ENCODE measurements at places on chromosomes 2 and 18. TPM values are rescaled to one million over a fixed set of nuclear protein-coding genes. Genes with fewer than 3 reads are reported as not detected.
A peak's percentile ranks its signal among the peaks of the same experiment; 100 is the strongest.

The CNRIP1 gene
- 40.6 TPM for total RNA-seq

The CUL3 gene
- 37.4 TPM for total RNA-seq

The FSIP2 gene
- 0.59 TPM for total RNA-seq

The NEURL3 gene
- total RNA-seq, result not detected

The MZT2A gene
- total RNA-seq, result 91.7 TPM

The TDRD15 gene
- under 0.01 TPM for total RNA-seq

The NEB gene
- total RNA-seq, result 0.26 TPM

The AQP12A gene
- total RNA-seq, result not detected

The CYP1B1 gene
- total RNA-seq, result 118 TPM

The REG3A gene
- not detected for total RNA-seq

The IL18R1 gene
- total RNA-seq, result 10.4 TPM

The OTX1 gene
- total RNA-seq, result not detected

The ATP6V1C2 gene
- total RNA-seq, result not detected

The RBM44 gene
- 2.5 TPM for total RNA-seq

The EFEMP1 gene
- total RNA-seq, result 205 TPM

The TCF23 gene
- 19.4 TPM for total RNA-seq

The ADAM23 gene
- total RNA-seq, result 1.2 TPM

The DYNAP gene
- not detected for total RNA-seq

DNA sequence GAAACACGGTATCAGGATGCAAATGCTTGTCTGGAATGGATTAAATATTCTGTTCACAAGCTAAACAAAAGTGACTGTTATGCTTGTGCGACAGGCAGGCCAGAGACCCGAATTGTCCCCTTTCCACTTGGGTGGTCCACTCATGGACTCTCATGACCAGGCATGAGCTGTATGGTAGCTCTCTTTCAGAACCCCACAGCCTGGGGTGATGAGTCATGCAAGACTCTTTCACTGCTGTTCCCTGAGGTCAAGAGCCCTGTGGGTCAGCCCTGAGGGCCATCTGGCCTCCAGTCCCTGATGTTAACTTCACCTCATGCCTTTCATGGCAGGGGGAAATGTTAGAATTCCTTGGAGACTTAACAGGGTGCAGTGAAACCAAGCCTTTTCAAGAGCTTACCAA, 13.7 kb upstream of the SAP130 start:
- no peak for DNase-seq

DNA sequence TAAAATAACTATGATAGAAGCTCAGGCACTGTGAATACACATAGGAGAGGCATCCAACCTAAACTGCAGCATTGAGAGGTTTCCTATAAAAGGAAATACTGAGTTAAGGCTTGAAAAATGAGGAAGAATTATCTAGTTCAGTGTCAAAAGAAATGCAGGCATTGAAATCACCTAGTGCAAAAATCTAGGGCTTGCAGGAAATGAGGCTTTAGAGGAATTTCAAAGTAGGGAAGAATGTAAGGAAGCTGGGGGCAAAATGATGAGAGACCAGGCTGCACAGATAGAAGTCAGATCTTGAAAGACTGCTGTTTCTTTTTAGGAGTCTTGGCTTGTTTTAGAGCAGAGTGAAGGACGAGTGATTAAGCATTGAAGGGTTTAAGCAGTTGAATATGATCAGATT, 28.1 kb upstream of the SCYGR2 start:
- no peak for DNase-seq

DNA sequence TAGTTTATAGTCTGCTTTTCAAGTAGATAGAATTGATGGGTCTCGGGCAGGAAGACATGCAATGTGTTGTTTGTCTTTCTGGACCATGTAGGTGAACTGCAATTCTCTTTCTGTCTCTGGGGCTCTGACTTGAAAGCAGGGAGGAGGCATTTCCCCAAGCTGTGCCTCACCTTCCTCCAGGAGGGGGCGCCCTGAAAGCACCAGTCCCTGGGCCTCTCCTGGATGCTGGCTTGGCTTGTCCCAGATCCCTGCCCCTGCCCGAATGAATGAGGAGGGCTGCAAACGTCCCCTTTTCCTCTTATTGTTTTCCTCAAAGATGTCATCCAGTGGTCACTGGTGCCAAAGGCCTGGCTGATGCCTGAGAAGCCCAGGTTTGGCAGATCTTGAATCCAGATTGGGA, 270.6 kb downstream of the CELF4 start:
- no peak for DNase-seq

DNA sequence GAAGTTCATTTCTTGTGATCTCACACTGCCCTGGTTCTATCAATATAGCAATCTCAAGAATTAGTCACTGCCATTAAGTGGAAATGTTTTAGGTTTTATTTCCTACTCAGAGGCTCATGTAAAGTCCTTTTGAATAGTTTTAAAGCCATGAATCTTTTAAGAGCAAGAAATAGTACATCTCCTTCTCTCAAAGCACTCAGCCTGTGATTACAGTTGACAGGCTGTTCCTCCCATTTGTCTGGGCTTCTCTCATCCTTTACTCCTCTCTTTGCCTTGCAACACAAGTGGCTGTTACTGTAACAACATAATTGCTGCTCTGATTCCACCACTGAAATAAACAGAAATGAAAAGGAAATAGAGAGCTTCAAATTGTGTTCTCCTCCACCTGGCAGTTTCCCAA, 18.4 kb downstream of the GRP start:
- DNase-seq, result no peak

DNA sequence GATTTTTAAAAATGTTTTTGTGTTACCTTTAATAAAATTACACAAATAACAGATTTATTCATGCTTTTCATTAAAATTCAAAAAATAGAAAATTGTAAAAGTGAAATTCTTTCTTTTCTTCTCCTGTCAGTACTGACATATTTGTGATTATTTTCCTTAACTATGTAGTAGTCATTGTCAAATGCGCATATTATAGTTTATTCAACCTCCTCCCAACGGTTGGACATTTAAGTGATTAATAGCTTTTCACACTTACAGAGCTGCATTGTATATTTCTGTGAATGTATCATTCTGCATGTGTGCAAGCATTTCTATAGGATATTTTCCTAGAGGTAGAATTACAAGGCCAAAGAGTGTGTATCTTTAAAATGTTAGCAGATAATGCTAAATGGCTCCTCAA, 259.2 kb downstream of the SH3BP4 start:
- no peak for DNase-seq

GRCh38 chr18:77676910-77677309, 427.3 kb downstream of the GALR1 start:
- DNase-seq, result no peak

GRCh38 chr2:9748577-9748976, 94.7 kb upstream of the TAF1B start:
- DNase-seq, result no peak

GRCh38 chr18:39913672-39914366, 2041.2 kb upstream of the PIK3C3 start:
- DNase-seq, result no peak

- DNase-seq, result no peak
Observed at GRCh38 chr2:15178946-15179345, 382.2 kb downstream of the NBAS start.

GRCh38 chr18:74516271-74517235, 17.7 kb upstream of the CNDP1 start:
- DNase-seq, result no peak

DNA sequence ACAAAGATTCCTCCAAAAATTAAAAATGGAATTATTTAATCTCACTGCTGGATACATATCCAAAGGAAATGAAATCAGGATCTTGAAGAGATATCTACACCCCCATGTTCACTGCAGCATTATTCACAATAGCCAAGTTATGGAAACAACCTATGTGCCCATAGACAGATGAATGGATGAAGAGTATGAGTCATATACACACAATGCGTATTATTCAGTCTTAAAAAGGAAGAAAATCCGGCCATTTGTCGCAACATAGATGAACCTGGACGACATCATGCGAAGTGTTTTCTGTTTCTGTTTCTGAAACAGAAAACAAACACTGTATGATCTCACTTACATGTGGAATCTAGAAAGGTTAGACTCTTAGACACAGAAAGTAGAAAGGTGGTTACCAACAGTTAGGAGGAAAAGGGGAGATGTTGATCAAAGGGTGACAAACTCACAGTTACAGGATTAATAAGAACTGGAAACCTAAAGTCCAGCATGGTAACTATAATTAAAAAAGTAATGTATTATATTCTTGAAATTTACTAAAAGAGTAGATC, 87.8 kb upstream of the ERBB4 start:
- no peak for DNase-seq

GRCh38 chr18:13356032-13356431, 137.5 kb downstream of the LDLRAD4 start:
- DNase-seq, result no peak

GRCh38 chr2:54557211-54557600, 101.1 kb downstream of the SPTBN1 start:
- no peak for DNase-seq

DNA sequence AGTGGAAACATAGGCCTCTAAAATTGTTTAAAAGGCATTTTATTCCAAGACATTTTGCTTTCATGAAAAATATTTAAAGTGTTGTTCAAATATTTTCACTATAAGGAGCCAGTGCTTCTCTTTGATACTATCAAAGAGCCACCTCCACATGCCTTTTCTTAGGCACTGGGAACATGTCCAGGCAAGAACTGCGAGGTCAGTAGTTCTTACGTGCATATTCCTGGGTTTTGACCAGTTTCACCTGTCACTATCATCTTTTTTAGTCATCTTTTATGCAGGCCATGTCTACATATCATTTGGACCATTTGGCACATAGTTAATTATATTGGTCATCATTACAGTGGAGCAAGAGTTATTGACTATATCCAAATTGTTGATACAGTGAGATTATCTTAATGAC, 195.3 kb downstream of the CCDC85A start:
- no peak for DNase-seq

- no peak for DNase-seq
Observed at GRCh38 chr2:223941579-223942277, 3.4 kb downstream of the WDFY1 start.

GRCh38 chr2:160114020-160114419, 51.6 kb upstream of the PLA2R1 start:
- no peak for DNase-seq

GRCh38 chr2:124316881-124317605, 292.0 kb downstream of the CNTNAP5 start:
- DNase-seq, result no peak

DNA sequence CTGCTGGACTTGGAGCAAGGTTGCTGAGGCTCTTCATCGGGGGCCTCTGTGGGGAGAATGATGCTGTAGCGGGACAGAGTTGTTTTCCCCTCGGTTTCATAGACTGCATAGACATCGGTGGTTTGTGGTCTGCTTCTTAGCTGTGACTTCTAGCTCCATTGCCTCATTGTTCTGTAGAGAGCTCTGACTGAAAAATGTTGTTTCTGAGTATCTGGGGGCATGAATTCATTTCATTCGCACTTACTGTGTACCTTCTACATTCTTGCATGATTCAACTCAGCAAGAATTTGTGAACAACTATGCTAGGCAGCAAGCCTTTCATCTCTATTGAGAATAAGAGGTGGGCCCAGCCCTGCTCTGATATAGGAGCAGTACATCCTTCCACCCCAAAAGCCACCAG, 406.8 kb downstream of the NBAS start:
- DNase-seq, result no peak

- DNase-seq, result no peak
Observed at GRCh38 chr2:17259613-17260012, 258.6 kb downstream of the RAD51AP2 start.

GRCh38 chr2:84938194-84938879, 32.6 kb upstream of the KCMF1 start:
- no peak for DNase-seq

DNA sequence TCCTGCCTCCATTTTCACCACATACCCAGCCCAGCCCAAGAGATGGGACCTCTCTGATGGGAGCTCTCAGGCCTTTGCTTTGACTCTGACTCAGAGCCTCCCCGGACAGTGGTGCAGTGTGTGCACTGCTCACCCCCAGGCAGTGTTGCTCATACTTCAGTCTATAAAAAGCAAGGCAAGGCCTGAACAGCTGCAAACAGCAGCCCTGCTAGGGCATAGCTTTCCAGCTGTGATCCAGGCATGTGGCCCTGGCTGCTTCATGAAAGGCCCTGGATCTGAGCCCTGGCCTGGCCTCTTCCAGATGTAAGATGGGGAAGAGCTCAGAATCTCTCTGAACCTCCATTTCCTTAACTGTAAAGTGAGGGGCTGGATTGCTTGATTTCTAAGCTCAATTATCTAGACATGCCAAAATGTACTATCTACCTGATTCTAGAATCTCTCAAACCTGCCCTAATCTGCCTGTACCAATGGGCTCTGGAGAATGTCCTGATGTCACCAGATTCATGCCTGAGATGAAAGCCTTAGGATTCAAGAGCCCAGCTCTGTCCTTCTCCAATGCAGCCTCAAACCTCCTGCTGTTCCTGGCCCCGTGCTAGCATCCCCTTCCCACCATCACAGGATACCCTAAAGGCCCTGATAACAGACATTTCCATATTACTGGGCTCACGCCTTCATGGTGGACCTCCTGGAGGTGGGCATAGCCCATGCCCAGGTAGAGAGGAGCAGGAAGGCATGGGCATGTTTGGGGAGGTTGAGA, 206.9 kb downstream of the ARL4C start:
- DNase-seq, result no peak

- DNase-seq, result no peak
Observed at GRCh38 chr18:24704946-24705630, 244.7 kb downstream of the HRH4 start.

DNA sequence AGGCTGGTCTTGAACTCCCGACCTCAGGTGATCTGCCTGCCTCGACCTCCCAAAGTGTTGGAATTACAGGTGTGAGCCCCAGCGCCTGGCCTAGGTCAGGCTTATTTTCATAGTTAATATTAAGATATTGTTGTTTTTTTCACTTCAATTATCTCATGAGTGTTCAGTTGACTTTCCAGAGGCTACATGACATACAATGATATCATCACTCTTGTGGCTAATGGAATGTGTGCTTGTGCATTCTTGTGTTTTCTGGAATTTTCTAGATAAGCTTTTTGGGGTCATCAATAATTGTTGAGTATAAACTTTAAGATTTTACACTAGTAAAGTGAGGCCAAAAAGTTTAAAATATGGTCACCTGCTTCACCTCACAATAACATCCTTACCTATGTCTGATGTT, 180.9 kb downstream of the FIGN start:
- no peak for DNase-seq

DNA sequence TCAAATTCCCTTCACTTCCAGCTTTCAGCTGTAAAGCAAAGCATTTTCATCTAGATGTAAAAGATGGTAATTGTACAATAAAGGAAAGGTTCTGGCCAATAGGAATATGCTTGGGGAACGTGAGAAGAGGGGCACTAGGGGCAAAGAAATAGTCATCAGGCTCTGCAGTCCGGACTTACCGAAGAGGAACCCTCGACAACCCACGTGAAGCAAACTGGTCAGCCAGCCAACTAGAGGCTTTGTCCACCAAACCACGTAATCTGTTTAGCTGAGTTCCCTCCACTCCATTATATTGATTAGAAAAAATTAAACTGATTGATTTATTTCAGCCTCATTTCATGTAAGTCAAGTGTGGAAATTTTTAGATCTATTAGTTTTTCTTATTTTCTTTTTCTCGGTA, 300.4 kb upstream of the FANCL start:
- no peak for DNase-seq

- peak; percentile 18 for DNase-seq
Observed at GRCh38 chr2:173119069-173119807, 43.6 kb downstream of the MAP3K20 start.
